Kidney epithelial cell (primary cell): ENCODE measurements at places on chromosomes 7 and 10.
A peak's percentile ranks its signal among the peaks of the same experiment; 100 is the strongest.

- no peak for DNase-seq
Measured at GRCh38 chr10:8874268-8874667, 819.8 kb downstream of the GATA3 start.

DNA sequence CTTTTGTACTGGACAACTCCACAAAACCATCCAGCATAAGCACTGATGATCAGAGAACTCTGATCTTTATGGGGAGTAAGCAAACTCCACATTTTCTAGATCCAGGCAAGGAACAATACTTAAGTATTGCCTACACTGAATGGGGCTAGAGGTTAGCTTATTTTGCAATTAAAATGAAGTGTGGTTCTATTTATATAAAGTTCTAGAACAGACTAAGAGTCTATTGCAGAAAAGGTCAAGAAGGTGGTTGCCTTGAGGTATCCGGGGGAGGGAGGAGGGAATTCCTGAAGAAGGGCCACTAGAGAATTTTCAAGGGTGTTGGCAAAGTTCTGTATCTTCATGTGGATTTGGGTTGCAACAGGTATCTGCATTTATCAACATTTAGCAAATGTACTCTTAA, 477.9 kb downstream of the PLXNA4 start:
- DNase-seq, result no peak

DNA sequence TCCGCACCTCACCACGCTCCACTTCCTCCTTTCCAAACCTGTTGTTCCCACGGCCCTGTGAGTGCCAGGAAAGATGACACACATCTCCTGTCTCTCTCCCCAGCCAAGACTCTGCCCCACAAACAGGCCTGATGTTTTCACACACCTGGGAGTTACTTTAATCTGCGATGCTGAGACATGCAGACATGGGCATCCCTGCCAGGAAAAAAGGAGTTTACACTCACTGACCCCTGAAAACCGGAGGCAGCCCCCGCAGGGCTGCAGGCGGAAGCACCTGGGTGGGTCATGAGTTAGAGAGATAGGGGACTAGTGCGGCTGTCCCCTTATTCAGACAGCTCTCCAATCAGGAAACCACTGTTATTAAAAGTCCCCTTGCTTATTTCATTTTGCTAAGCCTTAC, 106.4 kb upstream of the CARD11 start:
- DNase-seq, result no peak

DNA sequence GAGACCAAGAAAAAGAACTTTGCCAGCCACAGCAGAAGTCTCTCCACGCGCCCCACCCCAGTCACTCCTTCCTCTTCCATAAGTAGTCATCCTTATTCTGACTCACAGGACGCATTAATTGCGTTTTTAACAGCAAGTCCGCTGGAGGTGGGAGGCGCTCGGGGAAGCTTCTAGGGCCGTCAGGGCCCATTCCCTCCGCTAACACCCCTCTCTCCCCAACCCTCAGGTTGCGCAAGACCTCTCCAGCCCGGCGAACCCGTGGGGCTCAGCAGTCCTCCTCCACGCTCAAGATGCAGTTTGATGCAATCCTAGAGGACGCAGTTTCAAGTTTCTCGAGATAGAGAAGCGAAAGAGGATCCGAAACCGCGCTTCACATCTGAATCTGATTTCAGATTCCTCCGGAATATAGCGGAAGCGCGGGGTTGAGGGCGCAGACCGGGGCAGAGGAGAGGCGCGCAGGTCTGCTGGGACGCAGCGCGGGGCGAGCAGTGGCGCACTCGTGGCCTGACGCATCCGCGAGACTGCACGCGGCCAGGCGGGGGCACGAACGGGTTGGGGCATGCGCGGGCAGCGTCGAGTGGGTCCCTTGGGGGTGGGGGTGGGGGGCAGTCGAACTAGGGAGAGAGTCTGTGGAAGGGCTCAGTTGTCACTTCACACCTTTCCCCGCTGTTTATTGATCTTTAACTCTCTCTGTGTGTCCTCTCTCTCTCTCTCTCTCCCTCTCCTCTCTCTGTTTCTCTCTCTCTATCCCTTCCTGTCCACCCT, 37.8 kb upstream of the PSAP start:
- peak; percentile 71 for DNase-seq

DNA sequence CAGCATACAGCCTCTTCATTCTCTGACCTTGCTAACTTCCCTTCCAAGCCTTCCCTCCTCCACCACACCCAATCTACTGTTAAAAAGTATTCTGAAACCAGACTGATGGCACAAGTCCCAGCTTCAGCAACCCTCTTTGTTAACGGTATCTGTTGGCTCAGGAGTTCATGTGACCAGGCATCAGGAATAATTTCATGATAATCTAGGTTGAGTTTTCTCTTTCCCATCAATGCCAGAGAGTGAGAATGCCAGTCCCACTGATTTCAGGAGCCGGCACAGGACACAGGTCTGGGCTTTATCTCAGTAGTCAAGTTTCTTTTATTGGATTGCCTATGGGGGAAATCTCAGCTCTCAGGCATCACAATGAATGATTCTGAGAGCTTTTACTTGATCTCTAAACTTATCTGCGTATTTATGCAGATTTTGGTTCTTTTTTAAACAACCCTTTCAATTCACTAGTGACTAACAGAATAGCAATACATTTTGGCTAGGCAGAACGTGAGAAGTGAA, 231.0 kb upstream of the LYZL1 start:
- DNase-seq, result no peak

- DNase-seq, result no peak
Measured at GRCh38 chr7:19984231-19984632, 210.8 kb upstream of the TMEM196 start.

GRCh38 chr7:35802649-35803048, 1.8 kb downstream of the SEPTIN7 start:
- no peak for DNase-seq

DNA sequence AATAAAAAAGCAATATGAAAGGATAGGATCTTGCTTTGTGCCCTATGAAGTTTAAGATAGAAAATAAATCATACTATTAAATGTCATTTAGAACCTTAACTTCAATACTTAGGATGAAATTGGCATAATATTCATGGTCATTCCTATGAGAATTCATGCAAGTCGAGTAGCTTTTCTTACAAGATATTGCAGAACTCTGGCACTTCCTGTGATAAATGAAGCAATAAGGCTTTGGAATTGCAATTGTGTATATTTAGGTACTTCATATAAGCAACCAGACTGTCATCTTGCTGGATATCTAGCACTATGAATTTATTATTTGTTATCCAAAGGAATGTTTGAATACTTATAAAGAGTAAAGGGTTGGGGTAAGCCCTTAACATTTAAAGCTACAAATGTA, 116.5 kb downstream of the ZNF438 start:
- no peak for DNase-seq

- DNase-seq, result no peak
Measured at GRCh38 chr7:97090761-97091353, 26.6 kb upstream of the SDHAF3 start.

- peak; percentile 48 for DNase-seq
Measured at GRCh38 chr10:59872892-59873463, 33.4 kb downstream of the CCDC6 start.

DNA sequence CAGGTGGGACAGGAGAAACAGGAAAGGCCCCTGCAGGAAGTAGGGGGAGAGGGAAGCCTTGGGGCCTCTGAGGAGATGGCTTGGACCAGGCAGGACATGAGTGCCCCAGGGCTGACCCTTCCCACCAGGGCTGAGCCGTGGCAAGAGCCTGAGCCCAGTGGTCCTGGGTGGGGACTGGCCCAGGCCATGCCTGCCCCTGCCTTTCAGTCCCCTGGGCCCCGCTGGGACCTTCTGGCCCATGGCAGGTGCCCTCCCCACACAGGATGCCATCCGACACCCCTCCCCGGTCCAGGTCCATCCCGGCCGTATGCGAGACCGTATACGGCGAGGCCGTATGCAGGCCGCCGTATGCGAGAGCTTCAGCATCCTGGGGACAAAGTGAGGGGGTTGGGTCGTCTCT, 2.0 kb downstream of the GRIFIN start:
- no peak for DNase-seq

- DNase-seq, result no peak
Measured at GRCh38 chr7:69599286-69599954, 1.1 kb downstream of the AUTS2 start.

DNA sequence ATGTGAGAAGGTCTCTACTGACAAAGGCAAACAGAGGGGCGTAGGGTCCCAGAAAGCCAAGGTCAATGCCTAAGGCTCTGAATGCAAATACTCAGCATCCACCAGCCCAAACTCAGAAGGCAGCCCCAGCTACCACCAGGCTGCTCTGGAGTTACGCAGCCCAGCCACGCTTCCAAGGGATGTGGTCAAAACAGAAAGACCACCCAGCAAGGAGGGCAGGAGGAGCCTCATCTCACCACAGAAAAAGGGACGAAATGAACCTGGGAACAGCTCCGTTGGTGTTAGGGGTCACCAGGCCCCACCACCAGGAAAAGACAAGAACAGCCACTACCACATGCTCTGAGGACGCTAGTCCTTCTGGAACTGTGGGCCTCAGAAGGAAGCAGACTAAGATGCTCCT, 65.1 kb downstream of the CTBP2 start:
- no peak for DNase-seq

- DNase-seq, result peak; percentile 54
Measured at GRCh38 chr10:93991596-93992284, 2.0 kb upstream of the PLCE1 start.

GRCh38 chr10:15167411-15168290, 842 bp downstream of the NMT2 start:
- DNase-seq, result no peak

- peak; percentile 86 for DNase-seq
Measured at GRCh38 chr7:3955751-3956696, 655.0 kb downstream of the SDK1 start.

- no peak for DNase-seq
Measured at GRCh38 chr10:132048294-132048667, 17.5 kb upstream of the JAKMIP3 start.

- DNase-seq, result no peak
Measured at GRCh38 chr7:28116041-28116440, 64.6 kb downstream of the JAZF1 start.

DNA sequence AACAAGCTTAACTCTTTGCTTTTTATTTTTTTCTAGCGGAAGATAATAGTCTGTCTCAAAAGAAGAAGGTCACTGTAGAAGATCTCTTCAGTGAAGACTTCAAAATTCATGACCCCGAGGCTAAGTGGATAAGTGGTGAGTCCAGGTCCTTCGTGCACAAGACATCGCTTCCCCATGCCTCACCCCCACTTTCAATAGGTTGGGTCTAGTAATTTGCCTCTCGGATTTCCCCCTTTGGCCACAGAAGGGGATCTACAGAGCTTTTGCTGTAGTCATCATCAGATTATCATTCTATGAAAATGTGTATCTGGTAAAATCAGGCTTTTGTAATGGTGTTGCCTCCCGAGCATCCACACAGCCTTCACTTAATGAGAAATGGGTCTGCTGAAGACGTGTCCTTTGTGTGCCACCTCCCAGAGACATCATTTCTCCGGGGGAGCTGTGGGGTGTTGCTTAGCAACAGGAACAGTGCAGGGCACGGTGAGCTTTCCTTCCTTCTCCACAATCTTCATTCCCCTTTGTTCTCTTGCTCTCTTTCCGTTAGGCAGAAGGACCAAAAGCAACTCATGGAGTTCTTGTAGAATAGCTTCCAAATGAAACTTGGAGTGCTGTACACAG, 422.8 kb downstream of the DPP6 start:
- DNase-seq, result no peak

- DNase-seq, result no peak
Measured at GRCh38 chr10:62333135-62333889, 40.9 kb upstream of the ZNF365 start.

- no peak for DNase-seq
Measured at GRCh38 chr7:39536951-39537350, 29.3 kb upstream of the YAE1 start.

DNA sequence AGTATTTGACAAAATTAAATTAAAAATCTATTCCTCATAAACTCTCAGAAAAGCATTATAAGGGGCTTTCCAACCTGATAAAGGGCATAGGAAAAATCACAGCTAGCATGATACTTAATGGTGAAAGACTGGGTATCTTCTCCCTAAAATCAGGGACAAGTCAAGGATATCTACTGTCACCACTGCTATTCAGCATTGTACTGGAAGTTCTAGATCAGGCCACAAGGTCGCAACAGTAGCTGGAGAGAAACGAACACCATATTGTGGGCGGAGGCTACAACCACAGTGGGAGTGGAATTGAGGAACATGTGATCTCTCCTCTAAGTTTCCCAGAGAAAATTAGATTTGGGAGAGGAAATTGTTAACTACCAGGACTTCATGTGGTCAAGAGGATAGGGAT, 70.0 kb upstream of the NAMPT start:
- no peak for DNase-seq

- DNase-seq, result no peak
Measured at GRCh38 chr10:35127289-35127891, 744 bp downstream of the CREM start.

- DNase-seq, result no peak
Measured at GRCh38 chr10:31064348-31064747, 32.7 kb upstream of the ZNF438 start.

GRCh38 chr7:156725073-156725472, 84.5 kb downstream of the RNF32 start:
- no peak for DNase-seq

DNA sequence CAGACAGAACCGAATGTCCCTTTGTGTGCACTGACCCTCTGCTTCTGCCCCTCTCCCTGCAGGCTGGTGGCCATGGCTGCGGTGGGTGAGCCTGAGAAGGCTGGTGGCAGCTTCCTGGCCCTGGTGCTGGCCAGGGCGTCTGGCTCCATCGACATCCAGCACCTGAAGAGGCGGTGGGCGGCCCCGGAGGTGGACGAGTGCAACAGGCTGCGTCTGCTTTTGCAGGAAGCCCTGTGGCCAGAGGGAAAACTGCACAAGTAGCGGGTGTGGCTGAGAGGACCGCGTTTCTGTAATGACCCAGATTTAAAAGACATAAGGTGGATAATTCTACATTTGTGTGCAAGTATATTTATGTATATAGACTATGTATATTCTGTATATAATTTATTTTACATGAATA, 89.2 kb downstream of the DYNC2I1 start:
- no peak for DNase-seq

GRCh38 chr10:119416855-119417254, 125.7 kb downstream of the RGS10 start:
- DNase-seq, result no peak

- no peak for DNase-seq
Measured at GRCh38 chr7:92836489-92836999, at the start of gene CDK6. CDK6 (minus strand) TSS chr7:92836573; CDS start chr7:92833323, 3,250 bp downstream.

GRCh38 chr7:86785641-86786040, 141.9 kb downstream of the GRM3 start:
- DNase-seq, result no peak

GRCh38 chr7:149883048-149883438, 9.3 kb downstream of the ATP6V0E2 start:
- no peak for DNase-seq
